ENCODE measurements at places on chromosomes 5 and 9.
A peak's percentile ranks its signal among the peaks of the same experiment; 100 is the strongest.

DNA sequence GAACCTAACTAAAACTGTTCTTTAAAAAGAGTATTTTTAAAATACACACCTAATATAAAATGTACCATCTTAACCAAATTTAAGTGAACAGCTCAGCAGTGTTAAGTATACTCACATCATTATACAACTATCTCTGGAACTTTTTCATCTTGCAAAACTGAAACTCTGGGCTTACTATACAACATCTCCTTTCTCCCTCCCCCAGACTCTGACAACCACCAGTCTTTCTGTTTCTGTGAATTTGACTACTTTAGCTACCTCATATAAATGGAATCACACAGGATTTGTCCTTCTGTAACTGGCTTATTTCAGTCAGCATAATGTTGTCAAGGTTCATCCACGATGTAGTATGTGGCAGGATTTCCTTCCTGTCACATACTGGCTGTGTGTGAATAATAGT, 93.5 kb downstream of the FOXD1 start:
- no peak for DNase-seq

GRCh38 chr5:160419458-160420330, 813 bp upstream of the SLU7 start:
- DNase-seq = no peak

DNA sequence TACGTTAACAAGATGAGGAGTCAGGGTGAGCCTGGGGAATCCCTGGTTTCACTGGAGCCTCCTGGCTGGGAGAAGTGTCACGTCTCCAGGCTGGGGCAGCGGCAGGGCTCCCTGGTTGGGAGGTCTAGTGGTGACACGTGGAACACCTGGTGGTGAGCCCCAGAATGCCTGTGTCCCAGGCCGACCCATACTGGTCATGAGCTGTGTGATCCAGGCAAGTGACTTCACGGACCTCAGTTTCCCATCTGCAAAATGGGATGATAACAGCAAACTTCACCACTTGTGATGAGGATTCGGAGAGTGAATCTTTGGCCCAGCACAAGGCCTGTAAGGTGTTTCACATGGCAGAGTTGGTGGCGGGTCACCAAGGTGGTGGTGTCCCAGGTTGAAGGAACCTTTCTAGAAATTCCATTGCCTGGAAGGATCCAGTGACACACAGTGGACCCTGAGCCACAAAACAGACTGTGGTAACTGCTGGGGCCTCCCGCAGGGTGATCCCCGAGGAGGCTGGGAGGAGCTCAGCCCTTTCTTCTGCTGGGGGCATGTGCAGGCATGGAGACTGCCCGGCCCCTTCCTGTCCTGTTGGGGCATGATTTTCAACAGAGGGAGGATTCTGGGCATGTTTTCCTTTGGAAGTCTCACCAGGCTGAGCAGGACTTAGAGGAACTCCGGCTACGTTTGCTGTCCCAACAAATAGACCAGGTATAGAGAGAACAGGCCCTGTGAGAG, 153.9 kb upstream of the IER5L start:
- DNase-seq = no peak

- no peak for DNase-seq
These were observed 30.2 kb downstream of the MLANA start for GRCh38 chr9:5920860-5921328.

- DNase-seq = no peak
These were observed 30.3 kb downstream of the LHFPL2 start for GRCh38 chr5:78618303-78618702.

DNA sequence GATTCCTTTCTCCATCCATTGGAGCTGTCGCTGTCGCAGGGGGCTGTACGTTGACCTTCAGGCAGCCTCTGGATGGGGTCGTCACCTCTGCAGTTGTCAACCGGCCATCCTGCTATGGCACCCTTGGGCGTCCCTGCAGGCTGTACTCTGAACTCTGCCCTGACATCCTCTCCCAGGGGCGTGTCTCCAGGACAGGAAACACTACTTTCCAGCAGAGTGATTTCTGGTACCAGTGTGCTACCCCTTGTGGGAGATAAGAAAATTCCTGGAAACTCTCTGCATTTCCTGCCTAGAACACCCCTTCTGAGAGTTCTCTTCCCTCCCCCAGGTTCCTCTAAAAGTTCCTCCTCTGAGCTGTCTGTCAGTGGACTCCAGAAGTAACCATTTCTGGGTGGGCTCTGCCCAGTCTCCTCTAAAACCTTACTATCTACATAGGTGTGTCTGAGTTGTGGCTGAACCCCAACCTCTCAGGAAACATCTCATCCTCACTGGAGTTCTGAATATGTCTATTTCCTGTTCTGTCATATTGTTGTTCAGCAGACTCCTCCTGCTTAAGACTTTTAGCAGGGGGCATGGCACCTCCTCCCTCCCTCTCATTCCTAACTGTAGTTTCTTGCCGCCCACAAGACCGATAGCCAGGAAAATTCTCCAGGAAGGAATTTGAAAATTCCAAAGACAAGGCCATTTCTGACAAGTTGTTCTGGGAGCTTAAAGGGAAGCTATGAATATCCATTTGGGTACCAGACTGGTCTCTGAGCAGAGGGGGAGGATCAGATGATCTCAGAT, 145.3 kb upstream of the RASEF start:
- no peak for DNase-seq

DNA sequence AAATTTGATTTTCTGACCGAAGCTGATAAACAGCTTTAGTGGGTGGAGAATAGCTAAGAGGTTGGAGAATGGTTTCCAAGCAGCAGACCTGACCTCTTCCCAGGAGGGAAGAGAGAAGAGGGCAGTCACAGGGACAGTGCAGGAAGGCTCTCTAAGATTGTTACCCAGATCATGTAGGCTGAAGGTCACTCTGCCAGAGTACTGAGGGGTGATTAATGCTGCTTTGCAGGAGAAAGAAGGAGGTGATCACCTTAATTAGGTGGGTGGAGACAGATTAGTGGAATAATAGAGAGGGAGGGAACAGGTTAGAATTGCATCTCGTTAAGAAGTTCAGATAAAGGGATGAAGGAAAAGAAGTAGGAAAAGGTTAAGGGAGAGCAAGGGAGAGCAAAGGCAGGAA, 440.5 kb downstream of the BRINP1 start:
- no peak for DNase-seq

DNA sequence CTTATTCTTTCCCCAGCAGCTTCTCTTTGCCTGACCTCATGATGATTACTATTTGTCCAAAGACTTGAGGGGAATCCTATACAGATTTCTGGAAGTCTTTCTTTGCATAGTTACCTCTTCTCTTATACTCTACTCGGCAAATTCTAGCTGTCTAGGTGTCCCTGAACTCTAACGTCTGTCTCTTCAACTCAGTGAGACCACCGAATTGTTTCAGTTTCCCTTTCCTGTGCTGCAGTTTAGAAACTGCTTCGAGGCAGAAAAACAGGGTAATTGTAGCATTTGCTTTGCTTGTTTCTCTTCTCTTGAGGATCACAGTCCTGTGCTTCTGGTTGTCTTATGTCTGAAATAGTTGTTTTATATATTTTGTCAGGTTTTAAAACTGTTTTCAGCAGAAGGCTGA, 14.8 kb downstream of the LVRN start:
- DNase-seq = no peak

GRCh38 chr5:35066260-35066795, 18.6 kb upstream of the AGXT2 start:
- no peak for DNase-seq

DNA sequence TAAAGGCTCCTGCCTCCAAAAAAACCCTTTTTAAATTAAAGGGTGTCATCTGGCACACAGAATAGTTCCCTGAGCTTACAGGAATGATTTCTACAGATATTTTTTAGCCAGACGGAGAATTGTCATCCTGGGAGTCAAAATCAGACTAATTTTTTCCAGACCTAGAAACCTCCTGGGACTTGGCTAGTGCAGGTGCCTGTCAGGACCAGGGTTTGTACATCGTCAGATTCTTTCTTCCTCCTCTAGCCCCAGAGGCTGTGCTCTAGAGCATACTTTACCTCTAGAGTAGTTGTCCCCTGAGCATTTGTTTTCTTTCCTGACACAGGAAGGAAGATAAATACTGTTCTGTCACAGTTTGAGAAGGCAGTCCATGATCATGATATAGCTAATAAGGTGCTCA, 52.5 kb downstream of the RAB3C start:
- DNase-seq = no peak

GRCh38 chr5:90939211-90939610, 380.6 kb downstream of the ADGRV1 start:
- DNase-seq = no peak

- DNase-seq = no peak
These were observed 60.7 kb downstream of the COL27A1 start for GRCh38 chr9:114216081-114216480.

- DNase-seq = peak; percentile 99
These were observed 66.0 kb upstream of the KLF9 start for GRCh38 chr9:70480405-70480980.

- DNase-seq = no peak
These were observed 179.8 kb downstream of the ENC1 start for GRCh38 chr5:74460694-74461093.

- no peak for DNase-seq
These were observed 33.4 kb upstream of the FIBCD1 start for GRCh38 chr9:130972277-130972956.

GRCh38 chr5:40572937-40573336, 106.8 kb upstream of the PTGER4 start:
- DNase-seq = no peak

DNA sequence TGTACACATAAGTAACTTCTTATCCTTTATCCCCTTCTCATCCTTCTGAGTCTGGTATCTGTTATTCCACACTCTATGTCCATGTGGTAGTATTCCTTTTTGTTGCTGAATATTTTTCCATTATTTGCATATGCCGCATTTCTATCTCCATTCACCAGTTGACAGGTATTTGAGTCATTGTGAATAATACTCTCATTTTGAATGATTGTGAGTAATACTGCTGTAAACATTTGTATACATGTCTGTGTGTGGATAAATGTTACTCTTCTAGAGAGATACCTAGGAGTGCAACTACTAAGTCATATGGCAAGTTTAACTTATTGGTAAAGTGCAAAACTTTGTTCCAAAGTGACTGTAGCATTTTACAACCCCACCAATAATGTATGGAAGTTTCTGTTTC, 15.6 kb downstream of the RIC1 start:
- DNase-seq = no peak

DNA sequence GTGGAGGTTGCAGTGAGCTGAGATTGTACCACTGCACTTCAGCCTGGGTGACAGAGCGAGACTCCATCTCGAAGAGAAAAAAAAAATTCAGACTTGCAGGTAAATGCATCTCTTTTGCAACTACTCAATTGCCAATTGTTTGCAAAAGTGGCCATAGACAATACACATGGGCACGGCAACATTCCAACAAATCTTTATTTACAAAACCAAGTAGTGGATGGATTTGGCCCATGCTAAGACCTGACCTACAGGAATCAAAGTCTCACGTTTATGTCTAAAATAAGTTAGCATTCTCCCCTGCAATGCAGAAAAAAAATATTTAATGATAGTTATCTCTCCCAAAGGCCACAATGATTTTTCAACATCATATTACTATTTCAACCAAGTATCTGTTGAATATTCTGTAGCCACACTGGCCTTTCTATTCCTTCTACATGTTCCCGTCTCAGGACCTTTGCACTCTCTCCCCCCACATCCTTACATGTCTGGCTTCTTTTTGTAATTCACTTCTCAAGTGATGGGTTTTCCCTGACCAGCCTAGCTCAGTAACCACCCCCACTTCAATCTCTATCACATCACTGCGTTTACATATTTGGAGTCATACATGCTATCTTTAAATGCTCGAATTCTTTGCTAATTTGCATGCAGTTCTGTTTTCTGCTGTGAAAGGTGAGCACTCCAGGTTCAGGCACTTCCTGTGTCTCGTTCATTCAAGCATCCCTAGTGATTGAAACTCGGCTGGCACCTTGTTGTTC, 54.2 kb downstream of the FNBP1 start:
- no peak for DNase-seq

DNA sequence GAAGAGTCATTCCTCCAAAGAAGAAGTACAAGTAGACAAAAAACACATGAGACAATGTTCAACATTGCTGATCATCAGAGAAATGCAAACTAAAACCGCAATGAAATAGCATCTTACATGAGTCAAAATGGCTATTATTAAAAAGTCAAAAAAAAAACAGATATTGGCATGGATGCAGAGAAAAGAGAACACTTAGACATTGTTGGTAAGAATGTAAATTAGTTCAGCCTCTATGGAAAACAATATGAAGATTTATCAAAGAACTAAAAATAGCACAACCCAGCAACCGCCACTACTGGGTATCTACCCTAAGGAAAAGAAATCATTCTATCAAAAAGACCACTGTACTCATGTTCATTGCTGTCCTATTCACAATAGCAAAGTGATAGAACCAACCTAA, 157.5 kb downstream of the CHSY3 start:
- no peak for DNase-seq

DNA sequence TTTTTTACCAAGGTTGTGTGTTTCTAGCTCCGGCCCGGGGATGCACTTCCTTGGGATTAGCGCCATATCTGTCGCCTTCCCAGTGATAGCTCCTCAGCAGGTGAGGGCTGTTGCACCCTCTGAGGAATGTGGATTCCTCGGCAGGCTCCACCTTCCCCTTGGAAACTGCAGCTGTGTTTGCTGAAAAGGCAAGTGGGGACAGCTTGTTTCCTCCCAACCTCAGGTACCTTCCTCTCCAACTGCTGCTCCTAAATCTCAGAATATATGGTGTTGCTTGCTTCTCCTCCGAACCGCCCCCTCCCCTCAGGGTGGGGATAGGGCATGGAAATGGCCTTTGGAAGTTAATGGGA, 1.3 kb downstream of the SLC1A1 start:
- no peak for DNase-seq

- DNase-seq = no peak
These were observed 1.5 kb downstream of the OMD start for GRCh38 chr9:92422611-92423338.

GRCh38 chr5:53183880-53184279, 74.3 kb upstream of the MOCS2 start:
- DNase-seq = no peak

DNA sequence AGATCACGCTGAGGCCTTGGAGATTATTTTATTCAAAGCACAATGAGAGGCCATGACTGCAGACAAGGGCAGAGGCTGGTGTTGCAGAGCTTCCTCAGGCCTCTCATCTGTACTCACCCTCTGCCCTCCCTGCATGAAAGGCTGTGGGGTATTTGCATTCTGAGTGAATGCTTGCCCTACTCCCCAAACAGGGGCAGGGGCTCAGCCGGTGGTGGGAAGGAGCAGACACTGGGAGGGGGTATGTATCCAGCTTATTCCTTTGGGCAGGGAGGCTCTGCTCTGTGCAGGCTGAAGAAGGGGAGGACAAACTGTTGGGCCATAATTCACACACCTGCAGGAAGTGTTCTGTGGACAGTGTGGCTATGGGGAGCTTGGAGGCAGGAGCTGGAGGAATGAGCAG, 148.4 kb upstream of the PANK3 start:
- DNase-seq = peak; percentile 54

- no peak for DNase-seq
These were observed 6.6 kb downstream of the IDNK start for GRCh38 chr9:83629433-83630104.

- no peak for DNase-seq
These were observed 63.5 kb upstream of the SLC2A8 start for GRCh38 chr9:127333221-127334064.

DNA sequence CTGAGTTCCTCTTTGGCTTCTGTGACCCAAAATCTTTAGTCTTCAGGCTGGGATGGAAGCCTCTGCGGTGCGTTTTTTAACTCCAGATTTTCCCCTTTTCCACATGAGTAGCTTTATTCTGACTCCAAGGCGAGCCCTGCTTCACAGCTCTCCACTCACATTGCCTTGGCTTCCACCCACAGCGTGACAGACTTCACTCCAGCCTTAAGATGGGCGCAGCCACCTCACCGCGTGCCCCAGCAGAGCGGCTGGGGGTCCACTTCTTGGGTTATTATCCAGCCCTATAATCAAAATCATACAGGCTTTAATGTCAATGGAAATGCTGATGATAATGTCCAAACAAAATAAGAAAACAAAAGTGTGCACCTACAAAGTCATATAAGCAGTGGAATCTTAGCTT, 1.2 kb downstream of the EXOC3 start:
- DNase-seq = no peak

Measured in vagina (tissue), 2 donors.